ENCODE measurements at places on chromosomes 2 and 18. TPM values are rescaled to one million over a fixed set of nuclear protein-coding genes. Genes with fewer than 3 reads are reported as not detected.

GRCh38 chr2:73925033-73925704 lies 1.5 kb upstream of the DGUOK start:
- no peak for DNase-seq

CNDP1 gene
- under 0.01 TPM for total RNA-seq

DNA sequence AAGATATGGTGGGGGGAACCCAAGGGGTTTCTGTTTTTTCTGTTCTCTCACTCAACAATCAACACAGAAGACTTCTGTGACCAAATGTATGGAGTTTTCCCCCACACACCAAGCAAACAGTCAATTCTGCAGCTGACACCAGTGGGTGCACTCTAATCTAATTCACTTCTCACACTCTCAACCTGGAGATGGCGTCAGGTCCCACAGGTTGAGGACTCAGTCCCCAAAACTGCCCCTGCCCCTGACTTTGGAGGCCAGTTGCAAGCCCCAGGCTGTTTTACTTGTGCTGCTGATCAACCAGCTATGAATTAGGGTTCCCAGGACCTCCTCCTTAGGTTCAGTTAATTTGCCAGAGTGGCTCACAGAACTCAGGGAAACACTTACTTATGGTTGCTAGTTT lies 6.2 kb downstream of the RNU2-63P start:
- no peak for DNase-seq

- DNase-seq, result peak; percentile 79
These were observed 3.6 kb downstream of the ZNF516 start for GRCh38 chr18:76491473-76491775.

GRCh38 chr2:232132181-232132580 lies 170.7 kb downstream of the DIS3L2 start:
- DNase-seq, result no peak

TFCP2L1 gene
- under 0.01 TPM for total RNA-seq

DTNB gene
- 18.3 TPM for total RNA-seq

GRCh38 chr2:121075006-121075551 lies 209.9 kb downstream of the TFCP2L1 start:
- DNase-seq, result peak; percentile 75

DNA sequence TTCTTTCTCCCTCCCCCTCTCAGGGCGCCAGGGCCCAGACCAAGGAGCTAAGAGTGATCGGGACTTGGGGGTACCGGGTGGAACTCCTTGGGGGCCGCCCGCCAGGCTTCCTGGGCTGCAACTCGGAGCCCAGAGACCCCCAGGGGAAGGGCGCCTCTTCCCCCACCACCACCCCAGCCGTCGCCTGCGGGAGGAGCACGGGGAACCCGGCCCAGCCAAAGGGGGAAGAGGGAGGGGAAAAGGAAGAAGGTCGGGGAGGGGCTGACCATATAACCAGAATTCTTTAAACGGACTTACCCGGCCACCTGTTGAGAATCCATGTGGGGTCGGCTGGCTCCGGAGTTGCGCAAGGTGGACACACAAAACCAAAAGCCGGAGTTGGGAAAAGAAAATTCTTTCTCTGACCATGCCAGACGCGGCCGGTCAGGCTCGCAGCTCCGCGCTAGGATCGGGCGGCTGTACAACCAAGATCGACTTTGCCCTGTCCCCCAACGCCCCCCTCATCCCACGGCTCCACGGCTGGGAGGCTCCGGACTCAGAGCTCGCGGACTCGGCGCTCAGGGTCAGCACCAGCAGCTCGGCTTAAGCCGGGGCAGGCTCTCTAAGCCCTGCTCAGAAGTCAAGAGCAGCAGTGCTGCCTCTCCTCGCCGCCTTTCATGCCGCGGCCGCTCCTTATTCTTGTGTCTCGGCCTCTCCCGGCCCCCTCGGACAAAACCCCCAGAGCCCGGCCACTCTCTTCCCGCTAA lies 6.3 kb upstream of the SIX3 start:
- DNase-seq, result peak; percentile 20

GRCh38 chr2:48365476-48365875 lies 164.5 kb upstream of the STON1 start:
- DNase-seq, result no peak

GRCh38 chr2:139790807-139791752 lies 1010.9 kb upstream of the NXPH2 start:
- DNase-seq, result peak; percentile 25

DNA sequence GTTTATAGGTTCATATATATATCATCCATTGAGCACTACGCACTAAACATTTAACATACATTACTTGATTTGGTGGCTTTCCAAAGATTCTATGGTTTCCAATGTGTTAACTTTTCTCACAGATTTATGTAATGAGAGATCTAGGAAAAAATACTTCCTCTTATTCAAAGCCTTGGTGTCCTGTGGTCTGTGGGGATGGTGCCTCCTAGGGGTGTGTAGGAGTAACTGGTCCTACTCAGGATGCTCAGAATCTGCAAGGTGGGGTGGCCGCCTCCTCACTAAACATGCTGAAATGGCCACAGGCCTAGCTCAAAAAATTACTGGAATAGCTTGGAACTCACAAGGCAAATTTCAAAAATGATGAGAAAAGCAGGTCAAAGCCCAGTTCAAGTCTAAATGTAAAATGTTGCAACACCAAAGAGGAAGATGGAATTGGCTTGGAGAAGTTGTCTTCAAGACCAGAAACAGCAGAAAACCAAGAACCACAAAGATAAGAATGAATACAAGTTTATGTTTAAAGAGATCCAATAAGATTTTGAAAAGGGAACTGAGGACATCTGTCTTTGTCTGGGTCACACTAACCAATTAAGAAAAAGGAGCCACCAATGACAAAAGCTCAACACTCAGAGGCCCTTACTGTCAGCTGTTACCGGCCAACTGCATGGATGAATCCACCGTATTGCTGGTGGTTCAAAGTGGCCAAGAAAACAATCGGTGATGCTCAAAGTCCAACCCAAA lies 11.5 kb downstream of the GPR55 start:
- DNase-seq, result peak; percentile 58

DNA sequence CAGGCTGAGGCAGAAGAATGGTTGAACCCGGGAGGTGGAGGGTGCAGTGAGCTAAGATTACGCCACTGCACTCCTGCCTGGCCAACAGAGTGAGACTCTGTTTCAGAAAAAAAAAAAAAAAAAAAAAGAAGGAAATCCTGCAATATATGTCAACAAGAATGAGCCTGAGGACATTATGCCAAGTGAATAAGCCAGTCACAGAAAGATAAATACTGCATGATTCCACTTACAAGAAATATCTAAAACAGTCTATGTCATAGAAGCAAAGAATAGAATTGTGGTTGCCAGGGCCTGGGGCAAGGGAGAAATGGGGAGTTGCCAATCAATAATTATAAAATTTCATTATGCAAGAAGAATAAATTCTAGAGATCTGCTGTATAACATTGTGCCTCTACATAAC lies 425.8 kb downstream of the NRXN1 start:
- no peak for DNase-seq

DNA sequence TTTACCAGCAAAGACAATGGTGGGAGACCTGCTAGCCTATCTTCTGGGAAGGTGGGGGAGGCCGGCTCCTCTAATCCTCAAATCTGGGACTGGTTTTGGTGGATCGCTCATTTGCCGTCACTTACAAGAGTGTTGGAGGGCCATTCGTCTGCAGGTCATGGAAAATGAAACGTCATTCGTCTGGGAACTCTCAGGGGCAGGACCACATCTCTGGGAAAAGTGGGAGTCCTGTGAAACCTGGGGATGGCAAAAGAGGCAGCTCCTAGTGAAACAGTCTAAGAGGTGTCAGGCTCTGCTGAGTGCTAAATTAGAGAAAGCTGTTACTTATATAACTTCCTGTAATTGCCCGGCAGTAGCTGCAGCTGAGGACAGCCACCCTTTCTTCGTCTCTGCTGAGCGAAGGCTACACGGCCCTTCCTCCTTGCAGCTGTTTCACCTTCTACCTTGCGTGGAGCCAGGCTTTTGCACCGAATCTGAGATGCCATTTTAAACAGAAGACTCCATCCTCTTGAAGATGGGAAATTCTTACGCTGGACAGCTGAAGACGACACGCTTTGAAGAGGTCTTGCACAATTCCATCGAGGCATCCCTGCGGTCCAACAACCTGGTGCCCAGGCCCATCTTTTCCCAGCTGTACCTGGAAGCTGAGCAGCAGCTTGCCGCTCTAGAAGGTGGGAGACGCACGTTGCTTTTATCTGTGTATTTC lies 22.4 kb downstream of the GREB1 start:
- peak; percentile 50 for DNase-seq

DNA sequence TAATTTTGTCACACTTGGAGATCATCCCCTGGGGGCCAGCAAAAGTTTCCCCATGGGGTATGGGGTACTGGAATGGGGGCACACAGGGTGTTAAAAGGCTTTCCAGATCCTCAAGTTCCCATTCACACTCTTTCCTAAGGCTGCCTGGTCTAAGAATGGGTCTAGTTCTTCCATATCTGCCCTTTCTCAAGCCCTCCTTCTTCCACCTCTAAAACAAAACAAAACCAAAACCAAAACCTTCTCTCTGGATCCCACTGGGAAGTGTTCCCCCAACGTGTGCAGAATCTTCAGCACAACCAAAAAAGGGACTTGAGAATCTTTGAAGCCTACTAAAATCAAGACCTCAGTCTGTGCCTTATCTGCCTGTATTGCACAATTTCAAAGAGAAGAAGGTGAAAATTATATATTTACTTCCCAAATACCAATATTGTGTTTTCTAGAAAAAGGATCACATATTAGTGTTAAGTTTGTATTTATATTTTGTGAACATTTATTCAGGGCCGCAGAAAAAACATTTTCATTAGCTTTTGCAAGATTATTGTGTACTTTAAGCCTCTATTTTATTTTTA lies 207.2 kb upstream of the TCF4 start:
- DNase-seq, result no peak

GRCh38 chr2:7649461-7650228 lies 732.4 kb downstream of the RNF144A start:
- DNase-seq, result no peak

DNA sequence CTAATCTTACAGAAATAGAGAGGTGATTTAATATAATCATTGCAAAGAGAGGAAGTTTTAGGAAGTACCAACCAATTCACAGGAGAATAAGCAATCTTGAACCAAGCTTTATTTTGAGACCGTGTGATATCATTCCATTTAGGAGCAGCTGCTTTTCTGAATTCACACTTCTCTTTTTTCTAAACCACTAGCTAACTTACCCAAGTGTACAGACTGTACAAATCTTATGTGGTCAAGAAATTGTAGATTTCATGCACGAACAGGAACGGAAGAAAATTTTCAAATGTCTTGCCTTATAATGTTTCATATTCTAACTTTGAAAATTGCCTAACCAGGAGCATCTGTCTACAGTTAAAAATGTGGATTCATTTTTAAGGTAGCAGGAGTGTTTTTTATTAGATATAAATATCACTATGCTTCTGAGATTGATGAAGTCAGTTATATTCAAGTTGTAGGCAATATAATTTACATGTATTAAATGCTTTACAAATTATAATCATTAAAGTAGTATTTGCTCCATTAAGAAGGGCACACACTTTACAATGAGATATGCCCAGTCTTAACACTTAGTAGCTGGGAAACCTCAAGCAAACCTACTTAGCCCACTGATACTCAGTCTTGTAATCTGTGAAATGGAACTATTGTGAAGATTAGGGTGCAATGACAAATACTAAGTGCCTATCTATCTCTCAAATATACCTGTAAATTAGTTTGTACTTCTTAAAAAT lies 302.2 kb upstream of the STON1 start:
- no peak for DNase-seq

LCT gene
- not detected for total RNA-seq

- no peak for DNase-seq
These were observed 12.3 kb downstream of the GAD1 start for GRCh38 chr2:170829036-170829435.

DNA sequence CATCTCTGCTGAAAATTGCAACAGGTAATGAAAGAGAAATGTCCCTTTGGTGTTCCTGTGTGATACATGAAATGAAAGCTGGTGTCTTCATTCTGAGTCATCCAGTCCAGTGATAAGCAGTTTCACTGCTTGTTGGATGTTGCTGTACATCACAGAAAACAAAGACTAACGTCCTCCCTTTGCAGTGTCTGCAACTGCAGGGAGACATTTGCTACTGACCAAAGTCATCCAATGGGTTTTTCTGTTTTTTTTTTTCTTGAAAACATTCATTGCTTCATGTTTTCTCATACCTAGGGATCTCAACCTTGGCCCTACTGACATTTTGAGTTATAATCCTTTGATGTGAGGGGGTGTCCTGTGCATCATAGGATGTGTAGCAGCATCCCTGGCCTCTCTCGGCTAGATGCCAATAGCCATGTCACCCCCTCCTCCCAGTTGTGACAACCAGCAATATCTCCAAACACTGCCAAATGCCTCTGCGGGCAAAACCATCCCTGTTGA lies 63.6 kb upstream of the FZD5 start:
- DNase-seq, result no peak

Data from frontal cortex (tissue), 4 donors.